ENCODE measurements at places on chromosomes 5 and 9. TPM values are rescaled to one million over a fixed set of nuclear protein-coding genes. Genes with fewer than 3 reads are reported as not detected.

GDNF gene
- total RNA-seq: 0.19 TPM

SLIT3 gene
- 85.8 TPM for total RNA-seq

NR5A1 gene
- total RNA-seq: not detected

MYO10 gene
- 5.5 TPM for total RNA-seq

C9orf43 gene
- not detected for total RNA-seq

GDF9 gene
- total RNA-seq: 0.20 TPM

FAM163B gene
- total RNA-seq: 1.7 TPM

GRCh38 chr9:34125681-34126206 lies 754 bp downstream of the DCAF12 start:
- H3K36me3 ChIP-seq: peaks cover 9% of the 10 kb centered on the region
- H3K4me3 ChIP-seq: peak overlapping the region; percentile 86
- H3K27ac ChIP-seq: peak overlapping the region; percentile 92
- no peaks in the 10 kb centered on the region for H3K27me3 ChIP-seq

DNA sequence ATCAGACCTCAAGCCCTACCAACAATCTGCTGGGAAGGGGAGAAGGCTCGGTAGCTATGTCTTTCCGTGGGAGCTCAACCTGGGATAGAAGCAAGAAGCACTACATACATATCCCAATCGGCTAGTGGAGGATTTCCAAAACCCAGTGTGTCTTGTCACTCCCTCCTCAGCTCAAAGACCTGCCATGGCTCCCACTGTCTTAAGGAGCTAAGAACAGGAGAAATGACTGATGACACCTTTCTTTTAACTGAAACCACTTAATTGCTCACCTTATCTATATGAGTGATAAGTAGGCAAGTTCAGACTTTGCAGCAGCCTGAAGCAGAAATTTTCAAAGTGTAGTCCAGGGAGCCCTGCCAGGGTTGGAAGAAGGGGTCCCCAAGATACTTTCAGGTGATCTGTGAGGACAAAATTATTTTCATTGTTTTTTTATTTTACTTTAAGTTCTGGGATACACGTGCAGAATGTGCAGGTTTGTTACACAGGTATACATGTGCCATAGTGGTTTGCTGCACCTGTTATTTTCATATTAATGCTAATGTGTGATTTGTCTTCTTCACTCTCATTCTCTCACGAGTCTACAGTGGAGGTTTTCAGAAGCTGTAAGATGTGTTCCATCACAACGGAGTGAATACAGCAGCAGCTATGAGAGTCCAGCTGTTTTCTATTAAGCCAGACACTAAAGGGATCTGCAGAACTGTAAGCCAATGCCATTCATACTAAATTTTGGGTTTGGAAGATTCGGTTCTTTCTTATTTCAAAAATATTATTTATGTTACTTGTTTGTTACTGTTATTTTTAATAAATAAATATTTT lies 41.4 kb downstream of the PAX5 start:
- no peaks in the 10 kb centered on the region for H3K36me3 ChIP-seq
- no peak overlapping the region for H3K4me3 ChIP-seq
- no peaks in the 10 kb centered on the region for H3K27me3 ChIP-seq
- H3K4me1 ChIP-seq: no peaks in the 10 kb centered on the region
- DNase-seq: no peak

DNA sequence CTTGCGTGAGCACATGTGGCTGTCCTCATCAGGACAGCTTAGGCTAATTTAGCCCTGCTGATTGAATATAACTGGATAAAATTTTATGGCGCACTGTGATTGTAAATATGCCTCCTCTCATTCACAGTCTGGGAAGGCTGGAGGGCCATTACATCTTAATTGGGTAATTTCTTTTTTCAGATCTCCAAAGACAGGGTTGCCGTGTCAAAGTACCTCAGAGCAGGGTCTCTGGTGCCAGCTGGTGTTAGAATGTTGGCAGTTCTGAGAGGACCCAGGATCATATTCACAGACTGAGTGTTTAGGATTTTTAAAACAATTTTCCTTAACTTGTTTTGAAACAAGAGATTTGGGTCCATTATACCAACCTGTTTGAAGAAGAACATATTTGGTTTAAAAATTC lies 455.7 kb upstream of the TLE4 start:
- no peak overlapping the region for H3K4me3 ChIP-seq
- H3K27ac ChIP-seq: no peak overlapping the region
- H3K27me3 ChIP-seq: no peaks in the 10 kb centered on the region
- no peaks in the 10 kb centered on the region for H3K4me1 ChIP-seq
- no peaks in the 10 kb centered on the region for H3K36me3 ChIP-seq

DNA sequence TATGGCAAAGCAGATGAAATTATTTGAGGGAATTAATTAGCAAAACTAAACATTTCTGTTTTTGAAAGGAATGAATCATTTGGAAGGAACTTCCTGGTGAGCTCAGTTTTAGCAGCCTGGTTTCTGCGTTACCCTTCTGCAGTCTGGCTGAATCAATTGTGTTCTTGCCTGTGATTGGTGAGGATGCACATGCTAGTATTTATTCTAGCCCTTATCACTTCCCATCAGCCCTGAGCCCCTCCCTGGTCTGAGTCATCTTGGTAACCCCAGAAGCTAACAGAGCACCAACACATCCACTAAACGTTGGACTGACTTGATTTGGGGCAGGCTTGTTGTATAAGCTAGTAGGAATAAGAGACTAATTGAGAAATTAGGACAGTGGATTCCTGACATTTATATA lies 6.6 kb downstream of the TJP2 start:
- no peaks in the 10 kb centered on the region for H3K36me3 ChIP-seq
- peak; percentile 80 for DNase-seq
- peak overlapping the region; percentile 8 for H3K27ac ChIP-seq
- H3K27me3 ChIP-seq: no peaks in the 10 kb centered on the region
- no peak overlapping the region for H3K4me3 ChIP-seq
- H3K4me1 ChIP-seq: peaks cover 31% of the 10 kb centered on the region

GRCh38 chr5:133450286-133450685 lies 162.1 kb downstream of the FSTL4 start:
- H3K4me3 ChIP-seq: no peak overlapping the region
- H3K4me1 ChIP-seq: no peaks in the 10 kb centered on the region
- no peak for DNase-seq
- H3K27me3 ChIP-seq: no peaks in the 10 kb centered on the region
- H3K36me3 ChIP-seq: no peaks in the 10 kb centered on the region
- no peak overlapping the region for H3K27ac ChIP-seq

- no peak overlapping the region for H3K27ac ChIP-seq
- H3K27me3 ChIP-seq: no peaks in the 10 kb centered on the region
- H3K4me3 ChIP-seq: no peak overlapping the region
- H3K36me3 ChIP-seq: no peaks in the 10 kb centered on the region
- no peaks in the 10 kb centered on the region for H3K4me1 ChIP-seq
These were observed 269.2 kb downstream of the TMEM38B start for GRCh38 chr9:105963343-105964099.

DNA sequence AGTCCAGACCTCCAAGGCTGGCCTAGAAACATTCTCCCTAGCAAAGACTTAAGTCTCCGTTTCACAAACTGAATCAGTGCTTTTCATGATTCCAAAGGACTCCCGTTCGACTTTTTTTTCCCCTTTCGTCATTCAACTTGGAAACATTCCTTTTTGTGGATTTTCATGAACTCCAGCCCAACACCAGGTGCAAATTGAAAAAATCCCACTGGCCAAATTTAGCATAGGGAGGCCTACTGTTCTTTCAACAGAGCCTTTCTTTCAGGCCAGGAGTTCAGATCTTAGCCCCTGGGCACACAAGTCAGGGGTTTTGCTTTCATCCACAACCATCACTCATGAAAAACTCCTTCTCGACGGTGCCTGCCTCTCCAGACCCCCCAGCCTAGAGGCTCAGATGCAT lies 285.3 kb downstream of the PIK3R1 start:
- DNase-seq: no peak
- no peak overlapping the region for H3K4me3 ChIP-seq
- no peaks in the 10 kb centered on the region for H3K27me3 ChIP-seq
- no peaks in the 10 kb centered on the region for H3K4me1 ChIP-seq

- H3K4me3 ChIP-seq: no peak overlapping the region
- H3K36me3 ChIP-seq: no peaks in the 10 kb centered on the region
- H3K4me1 ChIP-seq: no peaks in the 10 kb centered on the region
- no peak for DNase-seq
These were observed 67.1 kb downstream of the LHX2 start for GRCh38 chr9:124078641-124079040.

DNA sequence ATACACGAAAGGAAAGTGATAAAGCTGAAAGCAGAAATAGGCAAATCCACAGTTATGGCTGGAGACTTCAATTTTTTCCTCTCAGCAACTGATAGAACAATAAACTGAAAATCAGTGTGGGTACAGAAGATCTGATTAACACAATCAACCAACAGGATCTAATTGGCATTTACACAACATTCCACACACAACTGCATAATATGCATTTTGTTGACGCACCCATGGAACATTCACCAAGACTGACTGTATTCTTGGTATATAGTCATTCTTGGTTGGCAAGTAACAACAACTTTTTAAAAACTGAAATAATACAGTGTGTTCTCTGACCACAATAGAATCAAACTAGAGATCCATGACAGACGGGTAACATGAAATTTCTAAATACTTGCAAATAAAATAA lies 218.7 kb upstream of the S1PR3 start:
- no peaks in the 10 kb centered on the region for H3K4me1 ChIP-seq
- H3K36me3 ChIP-seq: no peaks in the 10 kb centered on the region
- no peak overlapping the region for H3K27ac ChIP-seq
- no peak overlapping the region for H3K4me3 ChIP-seq

- no peaks in the 10 kb centered on the region for H3K36me3 ChIP-seq
- DNase-seq: no peak
- H3K4me3 ChIP-seq: no peak overlapping the region
- no peak overlapping the region for H3K27ac ChIP-seq
- no peaks in the 10 kb centered on the region for H3K4me1 ChIP-seq
- H3K27me3 ChIP-seq: no peaks in the 10 kb centered on the region
These were observed 71.0 kb downstream of the C5orf15 start for GRCh38 chr5:133897431-133897830.

DNA sequence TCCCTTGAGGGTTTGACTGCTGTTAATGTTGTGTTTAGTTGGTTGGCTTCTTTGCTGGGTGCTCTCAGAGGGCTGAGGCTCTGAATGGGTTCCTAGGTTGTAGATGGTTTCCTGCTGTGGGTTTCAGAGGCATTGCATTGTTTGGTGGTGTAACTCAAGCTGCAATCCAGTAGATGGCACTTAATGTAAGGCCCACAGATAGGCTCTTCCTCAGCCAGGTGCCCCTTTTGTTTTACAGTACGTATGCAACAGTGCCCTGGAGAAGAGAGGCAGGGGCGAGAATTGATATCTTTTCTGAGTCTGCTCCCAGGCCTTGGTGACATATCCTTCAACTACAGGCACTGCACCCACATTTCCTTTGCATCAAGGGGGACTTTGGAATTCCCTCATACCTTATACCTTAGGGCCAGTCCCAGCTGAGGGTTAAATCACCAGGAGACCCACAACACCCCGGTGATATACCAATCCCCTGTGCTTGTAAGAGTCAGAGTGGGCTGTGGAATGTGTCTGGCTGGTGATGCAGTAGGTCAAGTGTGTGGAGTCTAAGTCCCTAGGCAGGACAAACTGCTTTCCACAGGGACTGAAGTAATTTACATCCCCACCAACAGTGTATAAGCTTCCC lies 7.0 kb upstream of the UGT3A2 start:
- H3K4me3 ChIP-seq: no peak overlapping the region
- DNase-seq: no peak
- H3K36me3 ChIP-seq: no peaks in the 10 kb centered on the region
- H3K27ac ChIP-seq: no peak overlapping the region

GRCh38 chr5:168270476-168270875 lies 21.0 kb upstream of the WWC1 start:
- no peaks in the 10 kb centered on the region for H3K36me3 ChIP-seq
- H3K27ac ChIP-seq: no peak overlapping the region
- no peaks in the 10 kb centered on the region for H3K27me3 ChIP-seq
- H3K4me1 ChIP-seq: no peaks in the 10 kb centered on the region

GRCh38 chr5:117888688-117889087 lies 1099.7 kb downstream of the DTWD2 start:
- no peaks in the 10 kb centered on the region for H3K27me3 ChIP-seq
- no peak overlapping the region for H3K4me3 ChIP-seq
- no peak for DNase-seq
- H3K36me3 ChIP-seq: no peaks in the 10 kb centered on the region

- no peaks in the 10 kb centered on the region for H3K36me3 ChIP-seq
- no peak overlapping the region for H3K27ac ChIP-seq
These were observed 61.1 kb downstream of the OXCT1 start for GRCh38 chr5:41809128-41809527.

- no peaks in the 10 kb centered on the region for H3K36me3 ChIP-seq
- H3K27me3 ChIP-seq: no peaks in the 10 kb centered on the region
- H3K4me3 ChIP-seq: no peak overlapping the region
These were observed 97.1 kb upstream of the LRRTM2 start for GRCh38 chr5:138972230-138972629.

DNA sequence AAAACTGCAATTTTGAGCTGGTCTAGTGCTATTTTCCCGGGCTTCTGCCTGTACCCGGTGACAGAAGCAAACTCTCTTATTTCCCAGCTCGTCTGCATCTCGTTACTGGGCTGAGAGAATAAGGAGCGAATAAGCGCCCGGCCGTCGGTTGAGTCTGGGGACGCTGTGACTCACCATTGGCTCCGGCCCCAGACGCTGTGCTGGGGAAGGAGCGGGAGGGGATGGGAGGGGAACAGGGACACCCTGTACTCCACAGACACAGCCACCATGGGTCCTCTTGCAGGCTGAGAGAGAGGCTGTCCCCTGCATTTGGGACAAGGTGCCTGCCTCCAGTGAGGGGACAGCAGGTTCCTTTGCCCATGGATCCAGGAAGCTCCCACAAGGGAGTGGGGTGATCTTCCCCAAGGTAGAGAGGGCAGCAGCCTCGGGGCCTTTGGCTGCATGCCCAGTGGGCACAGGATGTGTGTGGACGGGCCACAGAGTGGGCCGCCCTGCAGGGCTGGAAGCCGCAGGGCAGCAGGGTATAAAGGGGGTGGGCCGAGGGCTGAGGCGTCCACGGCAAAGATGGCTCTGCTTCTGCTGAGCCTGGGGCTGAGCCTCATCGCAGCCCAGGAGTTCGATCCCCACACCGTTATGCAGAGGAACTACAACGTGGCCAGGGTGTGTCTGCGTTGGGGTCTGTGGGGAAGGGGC lies at the start of gene LCN9:
LCN9 (plus strand) TSS at position 552 of the 693 bp plus-strand sequence; CDS start at position 565, 13 bp downstream.
- H3K4me1 ChIP-seq: no peaks in the 10 kb centered on the region
- no peak for DNase-seq
- H3K27me3 ChIP-seq: no peaks in the 10 kb centered on the region
- no peak within 1 kb of the TSS for H3K27ac ChIP-seq
- no peak within 1 kb of the TSS for H3K4me3 ChIP-seq

DNA sequence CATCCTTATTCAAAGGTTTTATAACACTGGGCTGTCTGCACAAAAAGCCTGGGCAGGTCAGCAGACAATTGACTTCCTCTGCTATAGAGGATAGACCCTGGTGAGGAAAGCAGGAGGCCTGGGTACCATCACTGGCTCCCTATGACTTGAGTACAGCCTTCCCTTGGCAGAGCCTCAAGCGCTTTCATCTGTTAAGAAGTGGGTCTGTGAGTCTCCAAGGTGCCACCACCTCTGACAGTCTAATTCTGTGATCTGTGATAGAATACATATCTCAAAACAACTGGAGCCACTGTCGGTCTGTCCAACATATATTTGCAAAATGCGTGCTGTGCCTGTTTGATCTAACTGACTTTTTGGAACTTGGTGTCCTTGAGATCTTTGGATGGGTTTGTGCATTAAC lies 52.2 kb downstream of the C9orf152 start:
- peaks cover 86% of the 10 kb centered on the region for H3K4me1 ChIP-seq
- H3K27me3 ChIP-seq: no peaks in the 10 kb centered on the region
- peaks cover 4% of the 10 kb centered on the region for H3K36me3 ChIP-seq
- no peak overlapping the region for H3K27ac ChIP-seq
- H3K4me3 ChIP-seq: no peak overlapping the region

GRCh38 chr9:105419816-105420597 lies 27.8 kb upstream of the FSD1L start:
- H3K36me3 ChIP-seq: no peaks in the 10 kb centered on the region
- H3K4me1 ChIP-seq: no peaks in the 10 kb centered on the region
- no peak overlapping the region for H3K27ac ChIP-seq

Measured in right atrium auricular region (tissue), 2 donors.